Stimulated activated CD4-positive, alpha-beta T cell treated with anti-CD3 and anti-CD28 coated beads, Interleukin-12 subunit alpha, Interleukin-12 subunit beta, amount 100 ng/mL, for 24 hours (primary cell): ENCODE measurements at places on chromosomes 3 and 15.

DNA sequence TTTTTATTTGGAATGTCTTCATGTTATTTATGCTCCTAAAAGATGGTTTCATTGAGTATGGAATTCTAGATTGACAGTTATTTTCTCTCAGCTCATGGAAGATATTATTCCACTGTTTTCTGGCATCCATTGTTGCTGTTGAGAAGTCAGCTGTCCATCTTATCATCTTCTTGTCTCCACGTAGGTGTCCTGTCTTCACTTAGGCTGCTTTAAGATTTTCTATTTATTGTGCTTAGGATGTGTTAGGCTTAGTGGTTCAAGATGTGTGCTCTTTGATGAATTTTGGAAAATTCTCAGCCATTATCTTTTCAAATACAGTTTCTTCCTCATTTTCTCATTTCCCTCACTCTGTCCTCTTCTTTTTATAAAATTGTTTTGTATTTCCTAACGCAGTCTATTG lies 52.0 kb downstream of the SNRK start:
- no peak for DNase-seq

DNA sequence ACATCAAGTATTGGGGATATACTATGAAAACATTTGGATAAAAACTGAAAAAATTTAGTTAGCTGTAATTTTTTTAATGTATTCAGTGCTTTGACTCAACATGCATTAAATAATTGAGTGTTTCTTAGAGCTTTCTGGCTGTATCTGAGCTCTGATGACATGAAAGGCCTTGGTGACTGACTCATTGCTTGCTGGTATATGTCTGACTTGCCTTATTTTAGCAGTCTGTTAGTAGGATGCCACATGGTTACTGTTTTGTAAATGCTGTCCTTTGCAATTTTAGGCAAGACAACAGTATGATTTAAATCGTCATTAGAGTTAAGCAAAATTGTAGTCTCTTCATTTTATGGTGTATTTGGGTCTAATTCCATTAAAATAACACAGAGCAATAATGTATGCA lies 199.2 kb downstream of the GHSR start:
- DNase-seq = no peak

GRCh38 chr15:68311859-68312557 lies 34.5 kb downstream of the FEM1B start:
- no peak for DNase-seq

- DNase-seq = no peak
These were observed 1.1 kb upstream of the PPARG start for GRCh38 chr3:12287727-12288181.

DNA sequence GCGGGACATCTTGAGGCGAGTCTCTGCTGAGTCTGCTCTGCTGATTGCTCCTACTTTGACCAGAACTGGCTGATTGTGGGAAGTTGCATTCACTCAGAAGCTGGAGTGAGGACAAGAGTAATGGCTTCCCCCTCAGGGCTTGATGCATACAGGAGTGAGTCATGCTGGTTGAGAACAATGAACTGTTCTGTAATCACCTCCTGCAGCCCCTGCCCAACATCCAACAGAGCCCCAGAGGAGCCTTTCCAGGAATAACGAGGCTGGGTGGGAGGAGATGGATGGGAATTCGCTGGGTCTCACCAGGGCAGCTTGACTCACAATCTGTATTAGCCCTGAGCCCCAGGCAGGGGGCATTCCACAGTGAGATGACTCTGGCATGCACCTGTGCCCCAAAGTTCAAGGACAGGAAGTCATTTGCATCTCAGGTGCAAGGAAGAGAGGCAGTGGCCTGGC lies 85.0 kb downstream of the RAB11A start:
- DNase-seq = no peak

DNA sequence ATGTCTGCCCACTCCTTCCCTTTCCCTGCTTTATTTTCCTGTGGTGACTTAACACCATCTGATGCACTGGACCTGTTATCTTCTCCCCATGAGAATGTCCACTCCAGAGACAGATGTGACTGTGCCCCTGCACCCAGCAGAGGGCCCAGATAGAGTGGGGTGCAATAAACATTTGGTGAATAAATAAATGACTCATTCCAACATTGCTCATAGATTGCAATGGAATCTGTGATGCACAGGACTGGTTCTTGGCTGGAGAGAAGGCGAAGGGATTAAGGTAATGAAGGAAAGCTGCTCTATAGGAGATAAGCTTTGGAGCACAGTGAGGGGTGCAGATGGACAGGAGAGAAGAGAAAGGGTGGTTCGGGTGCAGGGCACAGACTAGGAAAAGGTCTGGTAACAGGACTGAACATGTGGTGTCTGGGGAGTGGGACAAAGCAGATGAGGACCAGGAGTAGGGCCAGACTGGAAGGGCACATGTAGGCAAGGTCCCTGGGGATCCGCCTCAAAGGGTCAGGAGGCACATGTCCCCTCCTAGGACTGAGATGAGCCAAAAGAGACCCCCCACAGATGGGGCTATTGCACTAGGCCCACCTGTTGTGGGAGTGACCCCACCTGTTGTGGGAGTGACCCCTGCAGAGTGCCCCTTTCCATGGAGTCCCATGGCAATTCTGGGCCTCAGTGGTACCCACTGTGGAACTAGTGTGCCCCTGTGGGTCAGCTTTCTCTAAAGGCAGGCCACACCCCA lies 17.5 kb upstream of the POC1A start:
- no peak for DNase-seq

DNA sequence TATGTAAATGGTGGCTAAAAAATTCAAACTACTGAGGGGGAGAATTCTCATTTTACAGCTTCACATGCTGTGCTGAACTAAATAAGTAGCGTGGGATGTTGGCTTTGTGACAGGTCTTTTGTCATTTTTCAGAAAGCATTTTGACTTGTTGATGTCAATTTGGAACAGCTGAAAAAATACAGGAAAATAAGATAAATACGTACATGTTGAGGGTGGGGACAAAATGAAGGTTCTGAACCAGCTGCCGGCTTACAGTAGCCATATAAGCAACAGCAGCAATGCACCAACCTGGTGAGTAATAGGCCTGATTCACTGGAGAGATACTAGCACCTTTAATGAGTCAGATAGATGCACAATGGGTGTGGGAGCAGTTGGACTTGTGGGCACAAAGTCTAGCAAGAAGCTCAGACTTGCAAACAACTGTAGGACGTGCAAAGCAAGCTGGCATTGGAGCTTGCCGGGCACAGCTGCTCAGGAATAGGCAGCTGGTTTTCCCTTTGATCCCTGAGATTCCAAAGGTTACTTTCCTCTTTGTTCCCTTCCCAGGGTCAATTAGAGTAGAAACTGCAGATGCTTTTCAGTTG lies 12.9 kb downstream of the B3GNT5 start:
- no peak for DNase-seq
